ENCODE measurements at places on chromosomes 1 and 21.
A peak's percentile ranks its signal among the peaks of the same experiment; 100 is the strongest.

GRCh38 chr1:118636004-118636403 lies 352.1 kb downstream of the TBX15 start:
- DNase-seq, result no peak

GRCh38 chr1:53967409-53968124 lies 21.4 kb downstream of the LRRC42 start:
- no peak for DNase-seq

- DNase-seq, result no peak
Measured at GRCh38 chr1:206912445-206913095, 9.2 kb downstream of the FCMR start.

GRCh38 chr21:33023574-33024200 lies 2.0 kb upstream of the OLIG2 start:
- DNase-seq, result no peak

GRCh38 chr1:197480446-197480845 lies 212.4 kb downstream of the CRB1 start:
- no peak for DNase-seq

- no peak for DNase-seq
Measured at GRCh38 chr1:231679109-231679508, 52.5 kb downstream of the DISC1 start.

GRCh38 chr1:208154679-208155642 lies 89.2 kb downstream of the PLXNA2 start:
- DNase-seq, result no peak

DNA sequence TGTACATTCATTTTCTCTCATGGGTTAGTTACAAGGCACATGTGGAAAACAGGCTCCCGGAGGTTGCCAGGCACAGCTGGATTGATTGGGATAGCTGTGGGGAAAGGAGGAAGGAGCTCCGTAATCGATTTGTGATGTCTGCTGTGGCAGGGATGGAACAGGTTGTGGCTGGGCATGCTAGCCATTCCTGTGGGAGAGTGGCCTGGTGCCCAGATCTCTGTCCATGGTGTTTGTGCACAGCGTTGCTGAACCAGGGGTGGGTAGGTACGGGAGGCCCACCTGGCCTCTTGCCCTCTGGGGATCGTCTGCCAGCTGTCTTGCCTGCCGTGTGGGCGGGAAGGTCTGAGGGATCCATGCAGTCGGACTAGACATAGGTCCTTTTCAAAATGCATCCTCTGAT lies 302.8 kb upstream of the VAMP3 start:
- no peak for DNase-seq

- no peak for DNase-seq
Measured at GRCh38 chr1:102896771-102897170, 211.6 kb downstream of the COL11A1 start.

GRCh38 chr1:44801491-44802305 lies 1.5 kb downstream of the PLK3 start:
- peak; percentile 37 for DNase-seq

DNA sequence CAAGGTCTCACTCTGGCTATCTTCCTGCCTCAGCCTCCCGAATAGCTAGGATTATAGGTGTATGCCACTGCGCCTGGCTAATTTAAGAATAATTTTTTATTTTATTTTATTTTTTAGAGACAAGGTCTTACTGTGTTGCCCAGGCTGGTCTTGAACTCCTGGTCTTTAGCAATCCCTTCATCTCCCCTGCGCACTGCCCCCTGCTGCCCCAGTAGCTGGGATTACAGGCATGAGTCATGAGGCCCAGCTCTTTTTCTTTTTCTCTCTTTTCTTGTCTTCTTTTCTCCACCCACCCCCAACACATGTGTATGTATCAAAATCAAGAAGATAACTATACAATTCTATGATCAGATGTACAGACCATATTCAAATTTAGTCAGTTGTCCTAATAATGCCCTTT lies 87.2 kb downstream of the PEX14 start:
- no peak for DNase-seq

GRCh38 chr1:41866285-41866684 lies 52.4 kb downstream of the HIVEP3 start:
- no peak for DNase-seq

DNA sequence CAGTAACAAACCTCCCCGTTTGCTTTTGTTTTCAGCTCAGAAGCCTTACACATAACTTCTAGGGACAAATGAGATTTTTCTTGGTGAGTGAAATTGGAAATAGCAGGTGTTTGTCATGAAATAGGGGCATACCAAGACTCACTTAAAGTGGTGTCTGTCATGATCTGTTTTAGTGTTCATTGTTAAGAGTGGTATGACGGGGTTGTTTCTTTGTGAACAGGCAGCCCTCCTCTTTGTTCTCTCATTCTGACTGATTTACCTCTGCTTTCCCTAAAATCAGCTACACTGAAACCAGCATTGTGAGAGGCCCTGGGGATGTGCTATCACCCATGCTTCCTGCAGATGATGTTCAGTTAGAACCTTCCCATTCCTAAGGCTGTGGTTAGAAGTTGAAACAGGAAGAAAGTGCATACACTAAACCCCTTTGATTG lies 2.5 kb upstream of the ERO1B start:
- no peak for DNase-seq

DNA sequence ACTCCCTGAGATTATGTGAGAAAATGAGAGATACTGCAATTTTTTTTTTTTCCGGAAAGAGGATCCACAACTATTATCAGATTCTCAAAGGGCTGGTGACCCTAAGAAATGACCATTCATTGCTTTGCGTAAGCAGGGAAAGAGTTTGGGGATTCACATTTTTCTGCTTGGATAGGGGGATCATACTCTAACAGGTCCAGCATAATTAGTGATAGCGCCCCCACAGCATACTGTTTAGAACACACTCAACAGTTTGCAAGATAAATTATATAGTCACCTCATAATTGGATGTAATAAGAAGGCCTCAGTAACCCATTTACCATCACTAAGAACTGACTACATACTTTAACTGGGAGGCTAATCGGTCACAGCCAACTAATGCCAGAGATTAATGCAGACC lies 1.9 kb downstream of the CCT3 start:
- DNase-seq, result no peak

GRCh38 chr21:45258466-45258865 lies 29.2 kb downstream of the POFUT2 start:
- no peak for DNase-seq

DNA sequence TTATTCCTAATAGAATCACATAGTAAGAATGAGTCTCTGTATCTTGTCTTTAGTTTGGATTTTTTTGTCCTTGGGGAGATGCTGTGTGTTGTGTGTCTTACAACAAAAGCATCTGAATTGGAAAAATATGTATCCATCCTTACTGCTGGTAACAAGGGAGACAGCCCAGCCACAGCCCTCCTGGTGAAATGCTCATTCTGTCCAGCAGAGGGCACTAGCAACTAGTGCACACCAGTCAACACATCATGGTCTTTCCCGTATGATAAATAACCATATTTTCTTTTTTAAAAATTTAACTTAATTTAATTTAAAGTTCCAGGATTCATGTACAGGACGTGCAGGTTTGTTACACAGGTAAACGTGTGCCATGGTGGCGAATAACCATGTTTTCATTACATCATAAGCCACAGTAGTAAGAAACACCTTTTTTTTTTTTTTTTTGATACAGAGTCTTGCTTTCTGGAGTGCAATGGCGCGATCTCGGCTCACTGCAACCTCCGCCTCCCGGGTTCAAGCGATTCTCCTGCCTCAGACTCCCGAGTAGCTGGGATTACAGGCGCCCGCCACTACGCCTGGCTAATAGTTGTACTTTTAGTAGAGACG lies 245.1 kb downstream of the PTBP2 start:
- DNase-seq, result peak; percentile 57

GRCh38 chr1:86750530-86750929 lies 46.2 kb downstream of the SH3GLB1 start:
- no peak for DNase-seq

GRCh38 chr1:86169625-86170024 lies 13.1 kb upstream of the COL24A1 start:
- DNase-seq, result no peak

DNA sequence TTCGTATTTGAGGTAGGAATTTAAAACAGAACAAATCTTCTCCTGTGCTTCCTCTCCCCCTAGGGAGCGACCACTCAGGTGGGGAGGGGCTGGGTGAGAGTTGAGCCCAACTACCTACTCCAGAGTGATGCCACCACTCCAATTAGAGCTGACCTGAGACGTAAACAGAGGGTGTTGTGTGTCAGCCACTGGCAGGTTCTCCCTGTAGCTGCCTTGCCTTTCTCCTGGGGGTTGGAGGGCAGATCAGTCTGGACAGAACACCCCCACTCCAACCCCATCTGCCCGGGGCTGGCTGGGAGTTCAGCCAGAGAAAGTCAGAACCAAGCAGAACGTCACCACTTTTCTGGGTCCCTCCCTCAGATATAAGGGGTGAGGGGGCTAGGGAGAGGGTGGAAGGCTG lies 2.0 kb downstream of the HPDL start:
- DNase-seq, result no peak

GRCh38 chr1:216293683-216294082 lies 129.6 kb downstream of the USH2A start:
- no peak for DNase-seq

DNA sequence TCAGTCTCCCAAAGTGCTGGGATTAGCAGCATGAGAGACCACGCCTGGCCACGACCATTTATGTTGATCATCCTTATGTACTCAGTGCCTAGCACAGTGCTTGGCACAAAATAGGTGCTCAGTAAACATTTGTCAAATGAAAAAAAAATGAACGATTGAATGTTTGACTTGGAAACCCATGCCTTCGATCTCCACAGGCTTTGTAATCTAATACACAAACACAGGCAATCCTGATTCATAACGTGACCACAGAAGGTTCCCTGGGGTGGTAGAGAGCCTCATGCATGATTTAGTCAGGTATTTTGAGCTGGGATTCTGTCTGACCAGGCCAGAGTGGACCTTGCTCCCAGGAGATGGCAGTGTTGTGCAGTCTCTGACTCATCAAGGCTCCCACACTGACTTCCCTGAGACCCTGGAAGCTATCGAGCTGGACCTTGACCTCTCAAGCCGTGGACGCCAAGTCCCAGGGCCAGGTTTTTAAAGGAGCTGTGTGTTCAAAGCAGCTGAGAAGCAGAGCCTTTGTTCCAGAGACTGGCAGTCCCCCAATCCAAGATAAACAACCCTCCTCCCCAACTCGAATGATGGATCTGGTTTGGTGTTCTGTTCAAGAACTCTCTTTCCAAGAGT lies 81.1 kb downstream of the PGM1 start:
- no peak for DNase-seq

DNA sequence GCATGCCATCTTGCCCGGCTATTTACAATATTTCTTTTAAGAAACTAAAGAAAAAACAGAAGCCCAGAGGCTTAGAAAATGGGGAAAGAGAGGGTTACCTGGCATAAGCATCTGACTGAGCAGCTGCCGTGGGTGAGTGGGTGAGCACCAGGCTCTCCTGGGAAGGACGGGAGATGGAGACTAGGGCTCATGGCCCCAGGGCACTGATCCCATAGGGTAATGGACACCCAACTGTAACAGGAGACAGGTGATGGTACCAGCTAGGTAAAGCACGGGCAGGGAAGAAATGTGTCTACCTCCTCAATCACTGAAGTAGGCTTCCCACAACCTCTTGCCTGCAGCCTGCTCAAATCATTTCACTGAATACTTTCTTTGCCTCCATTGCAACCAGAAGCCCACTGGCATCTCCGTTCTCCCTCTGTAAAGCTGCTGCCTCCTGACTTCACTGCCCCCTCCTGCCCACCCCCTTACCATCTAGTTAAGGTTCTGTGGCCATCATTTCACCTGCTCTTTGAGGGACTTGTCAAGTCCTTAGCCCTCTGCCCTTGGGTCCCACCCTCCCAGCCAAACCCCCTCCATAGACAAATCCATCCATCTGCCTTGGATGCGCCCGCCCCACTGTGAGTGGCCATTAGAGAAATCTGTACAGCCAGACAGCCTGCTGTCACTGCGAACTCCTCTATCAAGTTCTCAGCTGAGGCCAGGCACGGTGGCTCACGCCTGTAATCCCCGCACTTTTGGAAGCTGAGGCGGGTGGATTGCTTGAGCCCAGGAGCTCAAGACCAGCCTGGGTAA lies 6.2 kb downstream of the TMEM125 start:
- DNase-seq, result no peak

GRCh38 chr1:68291688-68292384 lies 59.5 kb upstream of the WLS start:
- no peak for DNase-seq

- DNase-seq, result peak; percentile 1
Measured at GRCh38 chr1:62687421-62687902, 724 bp downstream of the DOCK7 start.

DNA sequence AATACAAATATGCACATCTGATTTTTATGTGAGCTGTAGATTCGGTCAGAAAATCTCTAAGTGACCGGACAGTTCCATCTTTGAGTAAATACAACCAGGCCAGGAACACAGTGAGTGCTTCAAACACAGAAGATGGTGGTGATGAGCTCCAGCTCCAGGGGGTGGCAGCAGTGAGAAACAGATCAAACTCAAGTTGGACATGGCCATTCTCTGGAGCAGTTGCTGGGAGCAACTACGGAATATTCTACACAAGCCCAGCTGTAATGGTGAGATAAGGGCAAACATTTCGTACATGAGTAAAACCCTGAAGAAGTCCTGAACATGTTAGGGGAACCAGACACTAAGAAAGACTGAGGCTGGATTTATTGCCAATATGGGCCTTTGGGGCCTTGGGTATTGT lies 100.7 kb downstream of the BARHL2 start:
- DNase-seq, result no peak

- DNase-seq, result no peak
Measured at GRCh38 chr1:10839188-10839770, 42.8 kb upstream of the CASZ1 start.

All from stimulated activated CD4-positive, alpha-beta T cell treated with anti-CD3 and anti-CD28 coated beads, Interleukin-15, amount 100 ng/mL, for 1 hour (primary cell).